ENCODE measurements at places on chromosomes 13 and 19.

DNA sequence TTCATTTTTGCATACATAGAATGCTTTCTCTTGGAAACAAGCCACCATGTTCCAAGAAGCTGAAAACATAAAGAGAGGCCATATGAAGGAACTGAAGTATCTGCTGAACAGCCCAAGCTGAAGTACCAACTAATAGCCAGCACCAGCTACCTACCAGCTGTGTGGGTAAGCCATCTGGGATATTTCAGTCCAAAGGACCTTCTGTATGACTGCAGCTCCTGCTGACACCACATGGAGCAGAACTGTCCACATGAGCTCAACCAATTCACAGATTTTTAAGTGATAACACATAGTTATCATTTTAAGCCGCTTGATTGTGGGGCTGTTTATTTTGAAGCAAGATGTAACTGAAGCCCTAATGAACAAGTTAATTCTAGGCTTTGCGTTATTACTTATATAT lies 621.1 kb upstream of the KLHL1 start:
- no peak for DNase-seq

- no peak for DNase-seq
Observed at GRCh38 chr19:51002542-51003311, 1.3 kb upstream of the KLK8 start.

- DNase-seq, result no peak
Observed at GRCh38 chr19:52554216-52554971, 15.7 kb upstream of the ZNF701 start.

GRCh38 chr13:113407531-113408393 lies 43.8 kb upstream of the GRTP1 start:
- DNase-seq, result no peak

- DNase-seq, result no peak
Observed at GRCh38 chr19:18633321-18633720, 3.5 kb upstream of the KLHL26 start.

DNA sequence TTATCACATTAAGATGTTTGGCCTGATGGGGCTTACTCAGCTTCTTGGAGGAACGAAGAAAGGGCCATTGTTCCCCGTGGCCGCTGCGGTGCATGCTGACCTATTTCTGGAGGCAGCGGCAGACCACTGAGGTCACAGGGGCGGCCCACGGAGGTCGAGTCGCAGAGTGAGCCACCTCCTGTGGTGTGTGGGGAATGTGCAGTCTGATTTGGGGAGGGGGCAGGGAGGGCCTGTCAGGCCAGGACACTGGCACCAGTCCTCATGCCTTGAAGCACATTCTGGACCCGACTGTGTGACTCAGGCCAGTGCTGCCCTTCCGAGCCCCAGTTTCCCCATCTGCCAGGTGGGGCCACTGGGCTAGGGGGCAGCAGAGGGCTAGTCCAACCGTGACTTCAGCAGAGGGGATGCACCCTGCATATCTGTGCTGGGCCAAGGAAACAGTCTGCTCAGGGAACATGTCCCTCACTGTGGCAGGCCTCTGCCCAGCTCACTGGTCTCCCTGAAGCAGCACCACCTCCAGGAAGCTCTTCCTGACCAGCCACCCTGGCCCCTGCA lies 6.3 kb downstream of the SLC7A10 start:
- no peak for DNase-seq

DNA sequence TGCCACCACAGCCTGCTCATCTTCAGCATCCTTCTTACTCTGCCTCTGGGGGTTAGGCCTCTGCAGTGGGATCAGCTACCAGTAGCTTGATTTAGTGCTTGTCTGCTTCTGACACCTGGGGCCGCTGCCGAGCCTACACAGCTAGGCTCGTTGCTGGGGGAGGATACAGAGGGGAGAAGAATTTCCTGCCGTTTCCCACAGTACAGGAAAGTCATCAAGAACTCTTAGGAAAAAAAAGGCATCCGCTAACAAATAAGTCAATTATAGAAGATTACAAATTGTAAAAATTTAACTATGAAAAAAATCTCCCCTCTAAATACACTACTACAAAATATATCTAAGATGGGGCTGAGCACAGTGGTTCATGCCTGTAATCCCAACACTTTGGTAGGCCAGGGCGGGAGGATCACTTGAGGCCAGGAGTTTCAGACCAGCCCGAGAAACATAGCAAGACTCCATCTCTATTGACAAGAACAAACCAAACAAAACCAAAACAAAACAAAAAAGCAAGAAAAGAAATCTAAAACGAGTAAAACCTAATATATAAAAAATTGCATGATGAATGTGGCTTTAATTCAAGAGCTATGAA lies 26.7 kb downstream of the LATS2 start:
- DNase-seq, result no peak

GRCh38 chr13:94546061-94546839 lies 49.7 kb downstream of the TGDS start:
- no peak for DNase-seq

DNA sequence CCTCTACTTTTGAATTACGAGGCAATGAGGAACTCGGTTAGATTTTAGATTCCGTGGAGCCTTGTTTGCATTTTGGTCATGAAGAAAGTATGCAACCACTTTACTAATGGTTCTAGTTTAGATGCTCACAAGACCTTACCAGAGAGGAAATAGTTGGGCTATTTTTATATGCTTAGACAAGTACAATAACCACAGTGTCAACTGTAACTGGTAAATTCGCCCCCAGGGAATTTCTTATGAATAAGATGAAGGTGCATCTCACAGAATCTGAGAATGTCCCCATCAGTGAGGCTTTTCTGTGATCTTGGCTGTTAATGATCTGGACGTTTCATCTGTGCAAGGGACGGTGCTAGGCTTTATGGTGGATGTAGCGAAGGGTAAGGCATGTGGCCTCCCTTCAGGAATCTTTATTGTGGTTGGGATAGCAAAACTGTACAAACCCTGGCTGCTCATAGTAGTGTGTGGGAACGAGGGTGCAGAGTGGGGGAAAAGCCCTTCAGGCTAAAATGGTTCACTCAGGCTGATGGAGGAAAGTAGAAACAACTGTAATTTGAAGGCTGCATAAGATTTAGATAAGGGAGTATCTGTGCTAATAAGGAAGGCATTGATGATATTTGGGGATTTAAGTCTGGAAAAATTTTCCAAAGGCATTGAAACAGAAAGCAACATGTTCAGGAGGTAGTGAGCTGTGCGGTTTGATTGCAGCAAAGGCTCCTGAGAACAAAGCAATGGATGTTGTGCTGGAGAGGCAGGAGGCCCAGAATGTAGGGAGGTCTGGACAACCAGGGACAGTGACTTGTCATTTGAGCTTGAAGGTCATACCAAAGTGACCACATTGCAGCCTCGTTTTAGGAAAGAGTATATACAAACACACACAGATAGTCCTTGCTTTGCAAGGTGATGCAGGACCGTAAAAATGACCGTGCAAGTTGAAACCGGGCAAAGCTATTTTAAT lies 28.4 kb downstream of the UBAC2 start:
- DNase-seq, result peak; percentile 40

DNA sequence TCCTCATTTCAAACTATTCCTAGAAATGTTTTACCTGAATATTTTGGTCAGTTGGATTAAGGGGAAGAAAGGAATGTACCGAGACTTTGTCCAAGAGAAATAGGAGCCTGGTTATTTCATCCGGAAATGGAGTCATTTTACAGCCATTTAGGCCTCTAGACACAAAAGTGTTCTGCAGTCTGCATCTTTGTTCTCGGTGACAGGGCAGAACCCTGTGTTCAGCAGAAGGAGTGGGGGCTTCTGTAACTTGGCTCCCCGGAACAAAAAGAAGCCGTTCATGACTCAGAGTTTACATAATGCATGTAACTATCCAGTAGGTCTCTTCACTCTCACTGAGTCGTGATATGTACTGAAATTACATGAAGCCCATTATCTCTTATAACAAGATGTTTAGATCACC lies 21.6 kb upstream of the FNDC3A start:
- DNase-seq, result peak; percentile 20

- DNase-seq, result no peak
Observed at GRCh38 chr13:26786651-26787295, 26.2 kb upstream of the GPR12 start.

DNA sequence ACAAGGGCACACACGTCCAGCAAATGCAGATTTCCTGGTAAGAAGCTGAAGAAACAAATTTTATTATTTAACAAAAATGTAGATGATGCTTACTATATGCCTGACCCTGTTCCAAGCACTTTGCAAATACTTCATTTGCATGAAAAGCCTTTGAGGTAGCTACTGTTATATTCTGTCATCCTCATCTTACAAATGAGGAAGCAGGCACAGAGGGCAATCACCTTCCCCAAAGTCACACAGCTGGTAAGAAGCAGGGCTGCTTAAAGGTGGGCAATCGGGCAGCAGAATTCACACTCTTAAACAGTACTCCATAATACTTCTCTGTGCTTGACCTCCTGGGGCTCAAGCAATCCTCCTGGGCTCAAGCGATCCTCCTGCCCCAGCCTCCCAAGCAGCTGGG lies 18.3 kb upstream of the PNMA8C start:
- DNase-seq, result no peak

GRCh38 chr13:96982672-96983071 lies 11.6 kb downstream of the OXGR1 start:
- DNase-seq, result no peak

DNA sequence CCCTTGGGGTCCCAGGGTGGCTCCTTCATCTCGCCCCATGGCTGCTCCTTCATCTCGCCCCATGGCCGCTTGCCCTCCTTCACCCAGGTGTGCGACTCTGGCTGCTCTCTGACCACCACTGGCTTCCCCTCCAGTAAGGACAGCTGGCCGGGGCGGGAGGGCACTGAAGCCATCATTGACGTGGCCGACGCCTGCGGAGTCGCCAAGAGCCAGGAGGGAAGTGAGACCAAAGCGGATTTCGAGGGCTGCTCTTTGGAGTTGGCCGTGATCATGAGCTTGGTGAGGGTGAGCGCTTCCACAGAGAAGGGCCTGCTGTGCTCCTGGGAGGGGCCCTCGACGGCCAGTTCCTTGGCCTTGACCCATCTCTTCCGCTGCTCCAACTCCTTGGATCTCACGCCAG lies 4.0 kb upstream of the COX6B2 start:
- no peak for DNase-seq

- no peak for DNase-seq
Observed at GRCh38 chr13:94028650-94029049, 450.8 kb downstream of the DCT start.

GRCh38 chr19:3612330-3612729 lies 5.7 kb upstream of the TBXA2R start:
- no peak for DNase-seq

DNA sequence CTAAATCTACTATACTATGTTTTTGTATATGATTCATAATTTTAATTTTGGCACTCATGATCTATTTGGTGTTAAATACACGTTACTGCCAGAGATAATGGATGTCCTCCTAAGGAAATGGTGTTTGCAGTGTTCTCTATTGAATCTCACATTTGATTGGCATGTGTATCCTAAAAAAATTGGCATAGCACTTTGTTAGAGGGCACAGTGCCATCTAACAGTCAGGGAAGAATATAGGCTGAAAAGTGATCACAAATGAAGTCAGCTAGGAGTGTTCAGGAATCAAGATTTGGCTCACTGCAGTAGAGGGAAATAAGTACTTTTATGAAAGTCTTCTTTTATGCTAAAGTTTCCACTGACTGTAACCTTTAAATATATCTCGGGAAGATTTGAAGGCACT lies 624.6 kb downstream of the GPC6 start:
- no peak for DNase-seq

DNA sequence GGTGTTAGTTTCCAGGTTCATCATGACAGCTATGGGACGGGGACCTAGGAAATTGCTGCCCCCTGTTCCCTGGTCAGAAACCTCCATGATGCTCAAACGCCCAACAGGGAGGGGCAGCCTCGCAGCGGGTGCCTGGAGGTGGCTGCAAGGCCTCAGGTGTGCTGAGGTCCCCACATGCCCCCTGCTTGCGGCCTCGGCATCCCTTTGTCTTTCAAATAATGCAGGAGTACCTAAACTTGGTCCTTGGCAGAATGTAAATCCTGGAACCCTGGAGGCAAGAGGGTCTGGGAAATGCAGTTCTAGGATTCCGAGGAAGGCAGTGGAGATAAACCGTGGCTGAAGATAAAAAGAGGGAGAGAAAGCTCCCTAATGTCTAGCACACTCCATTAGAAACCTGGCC lies 52.4 kb downstream of the SKA3 start:
- DNase-seq, result no peak

DNA sequence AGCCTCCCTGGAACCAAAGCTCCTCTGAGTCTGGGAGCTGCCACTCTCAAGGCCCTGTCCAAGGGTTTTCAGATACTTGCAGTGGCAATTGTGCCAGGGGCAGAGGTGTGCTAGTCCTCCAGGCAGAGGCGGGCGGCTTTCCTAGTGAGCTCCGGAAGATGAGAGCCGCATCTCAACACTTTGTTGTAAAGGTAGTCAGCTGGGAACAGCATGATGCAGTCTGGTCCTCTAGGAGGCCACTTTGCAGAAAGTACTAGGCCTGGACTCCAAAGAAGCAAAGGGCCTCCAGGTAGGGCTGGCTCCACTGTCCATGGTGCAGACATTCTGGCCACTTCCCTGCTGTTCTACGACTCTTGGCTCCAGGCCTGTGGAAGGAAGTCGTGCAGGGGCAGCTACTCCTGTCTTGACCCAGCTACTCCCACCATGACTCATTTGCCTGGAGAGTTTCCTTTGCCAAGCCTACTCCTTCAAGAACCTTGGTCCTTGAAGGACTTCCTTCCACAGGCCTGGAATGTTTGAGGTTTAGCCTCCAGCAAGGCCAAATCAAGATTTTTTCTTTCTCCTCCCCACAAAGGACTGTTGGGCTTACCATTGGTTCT lies 9.9 kb upstream of the ZNF536 start:
- no peak for DNase-seq

DNA sequence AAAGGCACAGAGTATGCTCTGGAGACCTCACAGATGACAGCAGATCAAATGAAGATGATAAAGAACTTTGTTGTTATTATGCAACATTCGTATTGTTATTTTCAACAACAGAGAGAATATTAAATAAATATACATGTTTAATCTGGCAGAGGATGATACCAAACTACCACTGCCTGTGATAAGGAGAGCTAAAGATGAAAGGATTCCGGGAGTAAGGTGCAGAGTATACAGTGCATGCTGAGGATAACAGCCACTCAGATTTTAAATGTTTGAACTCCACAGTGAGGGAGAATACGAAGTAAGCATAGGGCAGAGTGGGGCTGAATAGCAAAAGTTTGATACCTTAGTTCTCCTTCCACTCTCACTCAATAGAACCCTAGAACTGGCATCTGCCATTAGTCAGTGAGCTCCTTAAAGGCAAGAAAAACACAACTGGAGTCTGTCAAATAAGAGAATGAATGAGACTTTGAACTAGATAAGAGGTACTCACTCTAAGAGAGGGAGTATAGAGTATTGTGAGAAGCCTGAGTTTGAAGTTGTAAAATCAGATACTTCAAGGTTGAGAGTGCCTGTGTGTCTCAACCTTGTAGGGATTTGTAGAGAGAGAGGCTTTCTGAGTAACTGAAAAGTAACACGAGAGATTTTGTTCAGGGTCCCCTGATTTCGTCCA lies 78.5 kb downstream of the STARD13 start:
- no peak for DNase-seq

GRCh38 chr19:21483589-21484170 lies 21.7 kb upstream of the ZNF429 start:
- no peak for DNase-seq

- no peak for DNase-seq
Observed at GRCh38 chr19:22616659-22617058, 17.5 kb upstream of the ZNF492 start.

- DNase-seq, result no peak
Observed at GRCh38 chr13:59364641-59365085, 799.1 kb downstream of the DIAPH3 start.

- DNase-seq, result no peak
Observed at GRCh38 chr13:101896541-101896940, 444.1 kb downstream of the ITGBL1 start.
